ENCODE measurements at places on chromosomes 2 and 18. TPM values are rescaled to one million over a fixed set of nuclear protein-coding genes. Genes with fewer than 3 reads are reported as not detected.

- no peak for DNase-seq
Observed at GRCh38 chr18:34991152-34991551, 50.1 kb upstream of the MAPRE2 start.

DNA sequence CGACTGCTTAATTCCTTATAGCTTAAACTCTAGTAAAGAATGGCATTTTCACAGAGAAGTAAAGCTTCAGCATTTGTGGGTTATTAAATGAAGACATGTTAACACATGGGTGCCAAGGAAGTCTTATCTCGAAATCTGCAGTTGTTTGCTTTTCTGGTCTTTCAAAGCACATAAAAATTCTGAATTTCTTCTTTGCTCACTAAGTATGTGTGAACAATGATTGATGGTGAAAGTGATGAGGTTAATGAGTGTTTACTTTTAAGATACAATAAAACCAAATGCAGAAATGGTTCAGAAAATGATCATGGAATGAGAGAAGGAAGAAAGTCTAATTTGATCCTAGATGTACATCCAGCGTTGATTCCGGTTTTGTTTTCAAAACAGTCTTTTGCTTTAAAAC, 234.6 kb upstream of the RAB12 start:
- DNase-seq = no peak

DNA sequence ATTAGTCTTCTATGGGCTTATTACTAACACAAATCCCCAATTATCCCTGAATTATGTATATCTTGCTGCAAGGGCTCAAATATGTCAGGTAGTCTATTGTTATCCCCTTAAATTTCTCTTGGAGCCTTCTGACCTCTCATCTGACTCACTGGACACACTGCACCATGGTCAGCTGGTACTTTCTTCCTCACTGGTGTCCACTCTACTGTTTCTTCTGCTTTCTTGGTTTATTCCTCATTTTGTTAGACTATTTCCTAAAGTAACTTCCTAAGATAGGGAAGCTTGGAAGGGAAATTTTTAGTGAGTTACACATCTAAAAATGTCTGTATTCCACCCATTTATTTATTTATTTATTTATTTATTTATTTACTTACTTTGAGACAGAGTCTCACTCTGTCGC, 26.5 kb downstream of the WDR35 start:
- no peak for DNase-seq

PRKRA gene
- total RNA-seq = 23.6 TPM

DNA sequence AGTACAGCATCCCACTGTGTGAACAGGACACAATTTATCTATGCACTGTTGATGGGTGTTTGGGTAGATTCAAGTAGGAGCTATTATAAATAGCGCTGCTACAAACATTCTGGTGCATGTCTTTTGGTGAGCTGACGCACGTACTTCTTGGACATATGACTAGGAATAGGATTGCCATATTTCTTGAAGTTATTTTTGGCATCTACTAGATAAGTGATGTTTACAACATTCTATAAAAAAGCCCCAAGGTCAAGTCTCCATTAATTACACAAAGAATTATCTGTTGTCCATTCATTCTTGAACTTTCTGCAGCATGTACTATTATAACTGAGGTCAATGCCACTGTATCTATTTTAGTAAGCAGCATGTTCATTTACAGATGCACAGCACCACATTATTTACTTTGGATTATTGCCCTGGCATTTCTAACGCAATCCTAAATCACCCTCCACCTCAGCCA, 225.5 kb upstream of the TMEM200C start:
- DNase-seq = no peak

- no peak for DNase-seq
Observed at GRCh38 chr2:105327690-105328089, 1.8 kb downstream of the TGFBRAP1 start.

SOWAHC gene
- total RNA-seq = 5.3 TPM

TBC1D8 gene
- 52.3 TPM for total RNA-seq

RBM45 gene
- total RNA-seq = 16.1 TPM

CYP1B1 gene
- 6.4 TPM for total RNA-seq

DNA sequence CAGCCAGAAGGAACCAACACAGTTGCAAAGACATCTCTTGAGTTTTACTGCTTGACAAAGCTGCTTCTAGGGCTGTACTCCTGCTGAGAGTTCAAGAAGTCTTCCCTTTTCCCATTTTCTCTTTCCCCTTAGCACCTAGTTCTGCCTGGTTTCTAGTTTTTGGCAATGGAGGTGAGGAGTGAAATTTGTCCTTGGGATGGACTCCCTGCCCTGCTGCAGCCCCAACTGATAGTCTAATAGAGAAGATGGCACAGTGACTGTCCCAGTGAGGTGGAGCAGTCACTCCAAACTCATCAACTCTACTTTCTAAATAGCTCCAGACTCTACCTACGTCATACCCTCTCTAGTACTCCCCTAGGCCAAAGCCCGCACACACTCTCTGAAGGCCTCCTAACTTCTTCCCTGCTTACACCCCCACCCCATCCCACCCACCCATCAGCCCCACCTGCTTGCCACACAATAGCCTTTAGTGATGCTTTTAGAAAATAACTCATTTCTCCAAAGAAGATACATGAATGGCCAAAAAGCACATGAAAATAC, 164.4 kb downstream of the DDX1 start:
- DNase-seq = no peak

RAB6D gene
- total RNA-seq = not detected

DNA sequence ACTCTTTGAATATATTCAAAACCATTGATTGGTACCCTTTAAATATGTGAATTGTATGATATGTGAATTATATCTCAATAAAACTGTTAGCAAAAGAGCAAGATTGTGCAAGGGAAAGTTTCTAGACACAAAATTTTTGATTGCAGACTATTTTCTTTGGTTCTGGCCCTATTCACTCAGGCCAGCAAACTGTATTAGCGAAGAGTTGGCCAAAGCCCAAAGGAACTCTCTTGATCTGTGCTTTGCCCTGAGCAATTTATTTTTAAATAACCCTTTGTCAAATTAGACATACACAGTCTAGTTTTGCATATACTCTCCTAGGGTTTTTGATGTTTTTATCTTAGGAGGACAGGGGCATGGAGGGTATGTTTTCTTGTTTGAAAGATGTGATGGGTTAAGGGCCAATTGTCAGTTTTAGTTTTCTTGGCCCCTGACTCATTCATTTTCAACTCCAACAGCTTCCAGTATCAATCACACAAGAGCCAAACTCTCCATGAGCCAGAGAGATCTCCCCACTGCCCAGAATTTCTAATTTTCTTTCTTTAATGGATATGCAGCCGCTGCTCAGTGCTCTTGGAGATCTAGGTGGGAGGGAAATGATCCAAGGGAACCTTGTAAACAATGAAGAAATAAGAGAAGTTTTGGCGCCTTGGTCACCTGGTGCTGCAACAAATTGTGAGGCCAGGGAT, 231.5 kb downstream of the SRBD1 start:
- no peak for DNase-seq

SP140L gene
- 34.2 TPM for total RNA-seq

DNA sequence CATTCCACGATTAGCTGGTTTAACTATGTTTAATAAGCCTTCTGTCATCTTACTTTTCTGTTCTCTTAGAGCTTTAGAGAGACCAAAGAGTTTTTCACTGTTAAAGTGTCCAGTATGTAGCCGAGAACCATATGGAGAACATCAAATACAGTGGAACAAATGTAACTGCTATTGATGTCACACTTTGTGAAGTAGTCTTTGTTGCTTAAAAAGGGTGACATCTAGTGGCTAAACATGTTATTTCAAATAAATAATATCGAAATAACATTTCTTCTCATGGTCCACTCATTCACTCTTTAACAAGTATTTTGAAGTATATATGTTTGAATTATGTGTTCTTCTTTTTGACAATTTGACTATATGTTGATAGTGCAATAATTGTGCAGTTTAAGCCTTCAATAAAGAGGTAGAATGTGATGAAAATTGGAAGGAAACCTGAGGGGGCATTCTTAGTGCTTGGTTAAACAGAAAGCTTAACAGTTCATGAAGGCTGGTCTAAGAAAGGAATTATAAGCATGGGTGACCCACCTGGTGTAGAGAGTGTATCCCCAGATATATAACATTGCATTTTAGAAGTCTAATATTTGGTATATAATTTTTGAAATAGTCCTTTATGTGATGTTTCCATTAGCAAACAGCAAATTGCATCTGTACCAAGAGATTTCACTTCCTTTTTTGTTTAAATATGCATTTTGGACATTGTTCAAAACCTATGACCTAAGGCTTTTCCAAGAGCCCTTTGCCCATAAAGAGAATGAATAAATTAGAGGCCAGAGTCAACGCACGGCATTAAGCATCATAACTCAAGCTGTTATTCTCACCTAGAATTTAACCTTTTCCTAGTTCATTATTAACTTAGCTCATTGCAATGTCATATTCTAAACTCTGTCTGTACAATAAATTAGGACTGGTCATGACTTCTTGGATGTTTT, 112.1 kb downstream of the KYNU start:
- peak; percentile 27 for DNase-seq

TTR gene
- total RNA-seq = not detected

DNA sequence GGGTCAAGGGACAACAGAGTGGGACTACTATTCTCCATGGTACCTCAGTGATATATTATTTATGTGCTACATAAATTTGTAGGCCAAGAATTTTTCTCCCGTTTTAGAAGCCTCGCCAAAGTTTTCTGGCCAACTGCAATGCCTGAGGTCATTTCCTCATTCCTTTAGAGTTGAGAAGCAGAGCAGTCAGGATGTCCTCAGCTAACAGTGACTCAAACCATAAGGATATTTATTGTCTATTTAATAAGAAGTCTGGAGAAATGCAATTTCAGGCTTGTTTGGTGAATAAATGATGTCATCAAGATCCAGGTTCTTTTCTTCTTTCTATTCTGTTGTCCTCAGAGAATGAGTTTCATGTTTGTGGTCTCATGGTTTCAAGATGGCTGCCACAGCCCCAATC, 91.0 kb downstream of the ADCYAP1 start:
- DNase-seq = peak; percentile 82

- no peak for DNase-seq
Observed at GRCh38 chr2:148590612-148591011, 53.9 kb upstream of the EPC2 start.

APLF gene
- 2.4 TPM for total RNA-seq

Data from glomerular endothelial cell (primary cell).